ENCODE measurements at places on chromosomes 1 and 21.
A peak's percentile ranks its signal among the peaks of the same experiment; 100 is the strongest.

DNA sequence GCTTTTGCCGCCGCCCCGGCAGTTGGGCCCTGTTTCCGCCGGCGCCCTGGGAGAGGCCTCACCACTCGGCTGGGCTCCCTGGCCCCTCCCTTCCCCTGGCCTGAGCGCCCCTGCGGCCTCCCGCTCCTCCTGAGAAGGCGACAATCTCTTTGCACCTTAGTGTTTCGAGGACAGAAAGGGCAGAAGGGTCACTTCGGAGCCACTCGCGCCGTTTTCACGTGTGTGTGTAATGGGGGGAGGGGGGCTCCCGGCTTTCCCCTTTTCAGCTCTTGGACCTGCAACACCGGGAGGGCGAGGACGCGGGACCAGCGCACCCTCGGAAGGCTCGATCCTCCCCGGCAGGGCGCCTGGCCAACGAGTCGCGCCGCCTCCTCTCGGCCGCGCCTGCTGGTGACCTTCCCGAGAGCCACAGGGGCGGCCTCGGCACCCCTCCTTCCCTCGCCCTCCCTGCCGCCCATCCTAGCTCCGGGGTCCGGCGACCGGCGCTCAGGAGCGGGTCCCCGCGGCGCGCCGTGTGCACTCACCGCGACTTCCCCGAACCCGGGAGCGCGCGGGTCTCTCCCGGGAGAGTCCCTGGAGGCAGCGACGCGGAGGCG is 432 bp upstream of the SIM2 start:
- peaks cover 19% of the 10 kb centered on the region for H3K4me1 ChIP-seq
- H3K27me3 ChIP-seq, result peaks cover 70% of the 10 kb centered on the region
- no peak overlapping the region for H3K27ac ChIP-seq
- H3K4me3 ChIP-seq, result no peak overlapping the region
- H3K36me3 ChIP-seq, result no peaks in the 10 kb centered on the region

DNA sequence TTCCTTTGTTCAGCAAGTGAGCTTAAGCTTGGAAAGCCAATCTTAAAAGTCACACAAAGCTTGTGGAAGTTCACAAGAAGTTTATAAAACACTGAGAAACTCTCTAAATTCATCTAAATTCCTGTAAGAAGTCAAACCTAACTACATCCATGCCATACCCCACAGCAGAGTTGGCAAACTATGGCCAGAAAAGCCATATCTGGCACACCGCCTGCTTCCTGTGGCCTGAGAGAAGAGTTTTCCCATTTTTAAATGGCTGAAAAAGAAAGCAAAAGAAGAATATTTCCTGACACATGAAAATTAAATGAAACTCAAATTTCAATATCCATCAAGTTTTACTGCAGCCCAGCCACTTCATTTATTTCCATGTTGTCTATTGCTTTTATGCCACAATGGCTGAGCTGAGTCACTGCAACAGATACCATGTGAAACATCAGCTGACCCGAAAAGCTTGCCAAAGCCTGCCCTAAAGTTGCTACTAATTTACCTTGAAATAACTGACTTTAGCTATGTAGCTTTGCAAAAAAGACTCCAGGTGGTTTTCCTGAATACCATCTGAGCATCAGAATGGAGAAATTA is 237.1 kb downstream of the SLC45A1 start:
- H3K4me3 ChIP-seq, result no peak overlapping the region
- no peak for DNase-seq
- H3K4me1 ChIP-seq, result peaks cover 8% of the 10 kb centered on the region
- H3K27ac ChIP-seq, result peak overlapping the region; percentile 36
- no peaks in the 10 kb centered on the region for H3K36me3 ChIP-seq

- peak overlapping the region; percentile 21 for H3K27ac ChIP-seq
- H3K36me3 ChIP-seq, result no peaks in the 10 kb centered on the region
- peak overlapping the region; percentile 7 for H3K4me3 ChIP-seq
- DNase-seq, result peak; percentile 16
- H3K27me3 ChIP-seq, result peaks cover 3% of the 10 kb centered on the region
Observed at GRCh38 chr1:183569141-183569540, 21.1 kb downstream of the NCF2 start.

DNA sequence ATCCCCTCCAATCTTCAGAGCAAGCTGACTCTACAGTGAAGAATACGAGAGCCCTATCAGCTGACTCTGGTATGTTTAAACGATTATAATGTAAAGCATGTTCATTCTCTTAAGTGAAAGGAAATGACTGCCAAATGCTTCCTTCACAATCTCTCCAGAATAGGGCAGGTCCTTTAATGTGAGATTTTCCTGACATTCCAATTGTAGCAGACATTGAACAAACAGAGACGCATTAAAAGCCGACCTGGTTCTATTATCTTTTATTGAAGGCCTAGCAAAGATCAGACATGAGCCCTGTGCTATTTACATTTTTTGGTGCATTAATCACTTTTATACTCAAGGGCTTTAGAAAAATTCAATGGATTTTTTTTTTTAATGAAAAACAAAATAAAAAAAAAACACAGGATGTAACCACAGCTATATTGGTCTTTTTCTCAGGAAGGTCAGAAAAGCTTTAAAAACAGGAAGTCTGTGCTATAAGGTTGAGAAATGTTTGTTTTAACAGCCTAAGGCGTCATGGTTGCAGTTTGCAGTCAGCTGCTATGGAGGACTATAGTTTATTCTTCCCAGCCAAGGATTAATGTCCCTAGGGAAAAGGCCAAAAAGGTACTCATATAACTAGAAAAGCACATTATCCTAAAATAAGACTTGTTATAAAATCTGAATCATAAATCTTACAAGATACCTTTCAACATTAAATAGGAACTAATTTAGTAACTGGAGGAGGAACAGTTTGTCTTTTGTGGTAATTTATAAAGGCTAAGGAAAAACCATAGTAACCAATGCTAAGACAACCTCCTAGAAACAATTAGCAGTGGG is 104.8 kb downstream of the RERE start:
- H3K27me3 ChIP-seq, result no peaks in the 10 kb centered on the region
- peaks cover 45% of the 10 kb centered on the region for H3K4me1 ChIP-seq
- H3K4me3 ChIP-seq, result peak overlapping the region; percentile 70

DNA sequence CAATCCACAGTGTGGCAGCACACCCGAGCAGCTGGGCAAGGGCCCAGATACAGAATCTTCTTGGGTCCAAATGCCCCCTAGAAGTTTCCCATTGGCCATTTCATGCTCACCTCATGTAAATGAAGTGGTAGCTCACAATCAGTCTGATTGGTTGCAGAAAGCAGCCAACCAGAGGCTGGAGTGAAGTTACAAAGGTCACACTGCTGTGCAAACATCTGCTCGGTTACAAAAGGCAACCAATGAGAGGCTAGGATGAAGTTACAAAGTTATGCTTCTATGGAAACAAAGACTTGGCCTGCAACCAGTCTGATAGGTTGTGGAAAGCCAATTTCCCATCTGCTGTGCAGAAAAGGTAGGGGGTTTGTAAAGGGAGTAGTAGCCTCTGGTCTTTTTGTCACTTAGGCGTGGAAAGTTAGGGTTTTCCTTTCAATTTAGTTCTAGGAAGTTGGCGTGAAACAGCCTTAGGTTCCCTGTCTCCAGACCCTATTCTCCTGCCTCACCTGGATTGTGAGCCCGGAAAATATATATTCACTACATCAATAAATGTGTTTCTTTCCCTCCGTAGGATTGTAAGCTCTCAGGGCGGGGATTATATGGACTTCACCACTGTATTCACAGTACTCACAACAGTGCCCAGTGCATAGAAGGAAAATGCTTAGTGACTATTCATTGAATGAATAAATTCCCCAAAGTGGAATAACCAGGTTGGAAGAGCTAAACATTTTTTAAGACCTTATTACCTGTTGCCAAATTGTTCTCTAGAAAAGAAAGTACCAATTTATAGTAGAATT is 91.9 kb downstream of the URB2 start:
- peaks cover 10% of the 10 kb centered on the region for H3K4me1 ChIP-seq
- no peaks in the 10 kb centered on the region for H3K36me3 ChIP-seq
- peaks cover 3% of the 10 kb centered on the region for H3K27me3 ChIP-seq
- peak overlapping the region; percentile 70 for H3K4me3 ChIP-seq

DNA sequence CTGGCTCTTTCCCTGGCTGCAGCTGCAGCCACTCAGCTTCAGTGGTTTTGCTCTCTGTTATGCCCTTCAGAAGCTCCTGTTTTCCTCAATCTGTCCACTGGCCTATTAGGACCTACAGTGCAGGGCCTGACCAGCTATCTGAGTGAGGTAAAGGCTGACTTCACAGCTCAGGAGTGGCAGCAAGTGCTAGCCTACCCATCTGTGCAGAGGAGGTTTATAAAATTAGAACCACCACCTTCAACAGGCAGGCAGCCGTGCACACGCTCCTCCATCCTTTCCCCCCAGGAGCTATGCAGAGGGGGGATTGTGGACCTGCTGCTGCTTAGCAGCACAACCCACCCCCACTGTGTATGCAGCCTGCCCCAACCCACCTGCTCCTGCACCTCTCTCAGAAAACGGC is 8.3 kb downstream of the ADAR start:
- peaks cover 38% of the 10 kb centered on the region for H3K36me3 ChIP-seq
- no peak for DNase-seq
- no peak overlapping the region for H3K4me3 ChIP-seq
- peaks cover 36% of the 10 kb centered on the region for H3K4me1 ChIP-seq
- no peaks in the 10 kb centered on the region for H3K27me3 ChIP-seq

- H3K27ac ChIP-seq, result no peak overlapping the region
- peaks cover 78% of the 10 kb centered on the region for H3K27me3 ChIP-seq
- no peaks in the 10 kb centered on the region for H3K4me1 ChIP-seq
- no peak overlapping the region for H3K4me3 ChIP-seq
Observed at GRCh38 chr1:154749078-154749760, 120.9 kb downstream of the KCNN3 start.

GRCh38 chr1:101697072-101697471 is 299.7 kb downstream of the OLFM3 start:
- no peak for DNase-seq
- H3K27me3 ChIP-seq, result no peaks in the 10 kb centered on the region
- no peak overlapping the region for H3K27ac ChIP-seq
- no peaks in the 10 kb centered on the region for H3K4me1 ChIP-seq
- H3K36me3 ChIP-seq, result no peaks in the 10 kb centered on the region
- no peak overlapping the region for H3K4me3 ChIP-seq

DNA sequence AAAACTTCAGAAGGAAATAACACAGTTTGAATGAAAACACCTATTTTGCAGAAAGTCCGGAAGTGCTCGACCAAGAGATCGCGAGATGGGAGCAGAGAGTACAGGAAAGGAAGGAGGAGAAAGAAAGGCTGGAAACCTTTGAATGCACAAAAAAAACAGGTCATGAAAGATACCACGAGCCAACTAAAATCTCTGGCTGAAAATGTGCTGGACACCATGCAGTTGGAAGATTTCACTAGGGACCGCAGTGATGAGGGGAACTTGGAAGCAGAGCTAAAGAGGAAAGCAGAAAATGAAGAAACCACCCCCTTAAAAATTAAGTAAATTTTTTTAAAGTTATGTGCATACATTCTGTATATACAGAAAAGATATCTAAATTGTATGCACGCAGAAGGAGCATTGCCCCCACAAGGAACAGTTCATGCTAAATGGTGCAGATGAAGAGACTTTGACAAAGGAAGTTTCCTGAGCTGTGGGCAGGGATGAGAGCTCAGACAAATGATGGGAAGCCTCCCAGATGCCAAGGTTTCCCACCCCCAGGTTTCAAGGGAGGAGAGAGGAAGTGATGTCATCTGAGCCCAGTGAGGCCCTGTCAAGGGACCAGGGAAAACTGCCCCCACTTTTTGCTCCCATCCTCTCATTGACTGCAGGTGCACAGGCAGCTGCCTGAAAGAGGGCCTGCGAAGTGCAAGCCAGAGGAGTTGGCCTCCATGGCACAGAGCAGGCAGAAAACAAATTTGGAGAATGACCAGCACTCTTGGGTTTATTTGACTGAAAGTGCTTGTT is 52.5 kb downstream of the ETS2 start:
- H3K36me3 ChIP-seq, result no peaks in the 10 kb centered on the region
- DNase-seq, result no peak
- no peak overlapping the region for H3K4me3 ChIP-seq

- H3K27ac ChIP-seq, result no peak overlapping the region
- H3K36me3 ChIP-seq, result no peaks in the 10 kb centered on the region
- no peaks in the 10 kb centered on the region for H3K27me3 ChIP-seq
- no peak for DNase-seq
- H3K4me3 ChIP-seq, result no peak overlapping the region
Observed at GRCh38 chr1:236253918-236254637, 27.7 kb downstream of the ERO1B start.

DNA sequence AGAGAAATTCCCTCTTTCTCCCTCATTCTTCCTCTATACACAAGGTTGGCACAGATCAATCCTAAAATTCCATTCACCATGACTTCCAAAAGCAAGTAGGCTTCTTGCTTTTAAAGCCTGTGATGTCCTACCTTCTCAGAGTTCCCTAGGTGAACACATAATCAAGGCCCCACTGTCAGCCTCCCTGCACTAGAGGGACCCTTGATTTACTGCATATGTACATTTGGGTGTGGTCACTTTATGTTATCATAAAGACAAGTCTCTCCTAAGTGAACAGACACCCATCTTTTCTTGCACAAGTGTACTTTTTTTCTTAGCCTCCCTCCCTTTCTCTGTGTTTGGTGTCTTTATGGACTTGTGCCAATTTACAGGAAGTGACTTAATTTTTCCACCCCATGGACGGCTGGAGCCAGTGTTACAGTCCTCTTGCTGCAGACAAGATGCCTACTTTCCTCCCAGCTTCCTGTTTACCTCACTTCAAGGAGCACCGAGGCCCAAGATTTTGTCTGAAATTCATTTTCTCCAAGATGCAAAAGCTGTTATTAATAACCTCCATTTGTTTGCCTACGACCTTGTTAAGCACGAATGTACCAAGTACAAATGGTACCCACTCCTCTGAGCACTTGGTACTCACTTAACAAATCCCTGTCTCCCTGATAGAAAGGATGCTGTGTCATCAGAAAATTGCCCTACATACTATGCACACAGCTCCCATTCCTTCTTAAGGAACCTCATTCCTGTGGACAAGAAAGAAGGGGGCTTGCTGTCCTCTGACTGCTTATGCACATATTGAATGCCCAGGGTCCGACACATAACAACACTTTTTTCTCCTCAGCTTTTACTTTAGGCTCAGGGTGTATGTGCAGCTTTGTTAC is 82.8 kb upstream of the SLC44A3 start:
- peaks cover 79% of the 10 kb centered on the region for H3K4me1 ChIP-seq
- H3K4me3 ChIP-seq, result no peak overlapping the region
- H3K36me3 ChIP-seq, result 0 out of 2 replicates have a peak, but pooled peaks cover 5% of the 10 kb centered on the region
- no peak for DNase-seq

DNA sequence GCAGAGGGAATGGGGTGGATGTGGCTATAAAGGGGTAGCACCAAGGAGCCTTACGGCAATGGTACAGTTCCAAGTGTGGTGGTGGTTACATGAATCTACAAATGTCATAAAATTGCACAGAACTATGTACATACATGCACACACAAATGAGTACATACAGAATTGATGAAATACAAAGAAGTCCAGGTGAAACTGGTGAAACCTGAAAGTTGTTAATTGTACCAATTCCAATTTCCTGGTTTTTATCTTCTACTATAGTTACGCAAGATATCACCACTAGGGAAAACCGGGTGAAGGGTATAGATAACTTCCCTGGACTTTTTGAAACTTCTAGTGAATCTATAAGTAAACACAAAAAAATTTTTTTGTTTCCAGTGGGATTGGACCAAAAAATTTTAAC is 18.9 kb downstream of the HSF2BP start:
- no peaks in the 10 kb centered on the region for H3K36me3 ChIP-seq
- H3K27ac ChIP-seq, result no peak overlapping the region
- H3K4me1 ChIP-seq, result peaks cover 25% of the 10 kb centered on the region
- H3K4me3 ChIP-seq, result no peak overlapping the region

GRCh38 chr1:205444931-205445645 is 10.8 kb downstream of the BLACAT1 start:
- H3K27me3 ChIP-seq, result peaks cover 49% of the 10 kb centered on the region
- no peak overlapping the region for H3K4me3 ChIP-seq
- H3K27ac ChIP-seq, result no peak overlapping the region
- H3K4me1 ChIP-seq, result peaks cover 10% of the 10 kb centered on the region
- DNase-seq, result no peak

Measured in HFFc6 (cell line).